ENCODE measurements at places on chromosomes 6 and 20.

- peak; percentile 33 for DNase-seq
Measured at GRCh38 chr6:31580807-31581433, 1.3 kb downstream of the LTB start.

GRCh38 chr6:142544199-142544838, 242.5 kb downstream of the ADGRG6 start:
- DNase-seq: no peak

DNA sequence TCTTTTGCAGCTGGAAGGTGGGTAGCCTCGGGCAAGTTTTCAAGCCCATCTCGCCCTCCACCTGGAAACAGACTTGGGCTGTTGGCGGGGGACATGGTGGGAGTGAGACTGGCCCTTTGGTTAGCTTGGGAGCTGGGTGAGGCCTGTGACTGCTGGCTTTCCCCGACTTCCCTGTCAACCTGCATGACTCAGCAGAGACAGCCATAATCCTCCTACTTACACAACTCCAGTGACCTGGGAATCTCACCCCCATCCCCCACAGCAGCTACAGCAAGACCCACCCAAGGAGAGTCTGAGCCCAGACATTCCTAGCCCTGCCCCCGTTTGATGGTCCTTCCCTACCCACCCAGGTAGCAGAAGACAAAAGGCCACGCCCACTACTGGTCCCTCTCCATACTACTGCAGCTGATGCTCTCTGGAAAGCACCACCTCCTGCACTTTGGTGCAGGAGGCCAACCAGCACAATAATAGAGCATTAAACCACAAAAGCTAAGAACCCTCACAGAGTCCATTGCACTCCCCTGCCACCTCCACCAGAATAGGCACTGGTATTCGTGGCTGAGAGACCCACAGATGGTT, 188.4 kb downstream of the TRDN start:
- DNase-seq: no peak

DNA sequence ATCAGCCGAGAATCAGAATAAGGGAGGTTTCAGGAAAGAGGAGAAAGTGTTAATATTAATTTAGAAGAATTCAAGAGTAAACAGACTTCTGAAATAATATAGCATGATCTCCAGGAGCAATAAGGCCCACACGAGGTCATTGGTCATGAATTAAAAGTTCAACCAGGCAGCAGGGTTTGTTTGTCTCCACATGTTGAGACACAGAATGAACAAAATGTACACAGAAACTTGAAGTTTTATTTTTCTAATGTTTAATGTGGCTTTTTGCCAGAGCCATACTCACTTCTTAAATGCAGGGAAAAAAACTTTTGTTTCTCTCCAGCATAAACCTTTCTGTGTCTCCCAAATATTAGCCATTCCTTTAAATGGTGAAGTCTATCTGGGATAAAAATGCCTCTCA, 504.5 kb downstream of the HDGFL1 start:
- no peak for DNase-seq

DNA sequence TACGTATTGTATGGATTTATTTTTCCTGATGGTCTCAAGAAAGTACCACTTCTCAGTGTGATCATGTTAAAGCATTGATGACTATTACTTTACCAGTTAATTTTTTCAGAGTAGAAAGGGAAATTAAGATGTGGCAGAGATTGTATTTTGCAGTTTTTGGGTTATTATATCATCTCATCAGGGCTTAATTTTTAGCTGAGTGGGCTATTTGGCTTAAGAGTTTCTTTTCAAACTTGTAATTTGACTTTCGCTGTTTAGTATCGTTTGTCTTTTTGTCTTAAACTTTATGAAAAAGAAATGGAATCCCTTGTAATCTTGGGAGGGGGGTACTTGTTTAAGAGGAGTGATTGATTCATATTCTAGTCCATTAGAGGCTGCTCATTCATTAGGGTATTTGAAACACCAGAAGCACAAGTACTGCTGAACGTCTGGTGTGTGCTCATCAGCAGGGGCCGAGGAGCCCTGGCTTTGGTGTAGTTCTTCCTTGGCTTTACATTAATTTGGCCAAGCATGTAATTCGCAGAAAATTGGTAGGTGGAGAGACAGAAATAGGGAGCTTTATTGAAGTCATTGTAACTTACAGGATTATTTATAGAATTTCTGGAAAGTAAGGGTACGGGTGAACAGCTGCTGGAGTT, 112.4 kb downstream of the TIAM2 start:
- DNase-seq: no peak

DNA sequence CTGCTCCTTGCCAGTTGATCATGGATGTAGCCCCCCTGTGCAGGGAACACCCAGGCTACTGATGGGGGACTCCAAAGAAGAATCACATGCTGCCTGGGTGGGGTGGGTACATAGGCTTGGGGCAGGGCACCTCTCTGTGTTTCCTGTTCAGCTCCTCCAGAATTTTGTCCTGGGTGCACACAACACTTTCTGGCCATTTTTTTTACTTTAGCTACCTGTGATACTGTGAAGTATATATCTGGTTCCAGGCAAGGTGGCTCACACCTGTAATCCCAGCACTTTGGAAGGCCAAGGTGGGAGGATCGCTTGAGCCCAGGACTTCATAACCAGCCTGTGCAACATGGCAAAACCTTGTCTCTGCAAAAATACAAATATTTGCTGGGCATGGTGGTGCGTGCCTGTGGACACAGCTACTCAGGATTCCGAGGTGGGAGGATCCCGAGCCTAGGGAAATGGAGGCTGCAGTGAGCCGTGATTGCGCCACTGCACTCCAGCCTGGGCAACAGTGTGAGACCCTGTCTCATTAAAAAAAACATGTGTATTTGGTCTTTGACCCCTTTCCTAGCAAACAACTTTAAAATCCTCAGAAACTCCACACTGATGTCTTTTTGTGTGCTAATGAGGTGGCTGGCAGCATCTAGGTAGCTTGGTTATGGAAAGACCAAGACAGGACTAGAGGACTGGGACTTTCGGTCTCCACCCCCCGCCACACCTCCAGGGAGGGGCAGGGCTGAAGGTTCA, 14.1 kb downstream of the SLC4A11 start:
- DNase-seq: no peak

All from NCI-H1436 treated with DMSO at 0.1 percent for 48 hours (cell line).